Daoy (cell line): ENCODE measurements at places on chromosomes 7 and 10.
A peak's percentile ranks its signal among the peaks of the same experiment; 100 is the strongest.

DNA sequence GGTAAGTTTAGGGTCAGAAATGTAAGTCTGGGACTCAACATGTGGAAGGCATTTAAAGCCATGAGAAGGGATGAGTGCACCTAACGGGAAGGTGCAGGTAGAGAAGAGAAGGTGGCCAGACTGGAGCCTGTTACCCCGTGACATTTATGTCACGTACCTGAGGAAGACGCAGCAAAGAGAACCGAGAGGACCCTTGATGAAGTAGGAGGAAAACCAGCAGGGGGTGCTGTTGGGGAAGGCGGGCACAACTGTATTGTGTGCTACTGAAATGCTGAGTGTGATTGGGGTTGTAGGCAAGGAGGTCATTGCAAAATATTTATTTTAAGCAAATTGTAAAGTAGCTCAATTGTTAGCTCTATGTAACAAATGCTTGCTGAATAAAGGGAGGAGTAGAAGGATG, 338.2 kb upstream of the PRKCQ start:
- DNase-seq, result peak; percentile 33

DNA sequence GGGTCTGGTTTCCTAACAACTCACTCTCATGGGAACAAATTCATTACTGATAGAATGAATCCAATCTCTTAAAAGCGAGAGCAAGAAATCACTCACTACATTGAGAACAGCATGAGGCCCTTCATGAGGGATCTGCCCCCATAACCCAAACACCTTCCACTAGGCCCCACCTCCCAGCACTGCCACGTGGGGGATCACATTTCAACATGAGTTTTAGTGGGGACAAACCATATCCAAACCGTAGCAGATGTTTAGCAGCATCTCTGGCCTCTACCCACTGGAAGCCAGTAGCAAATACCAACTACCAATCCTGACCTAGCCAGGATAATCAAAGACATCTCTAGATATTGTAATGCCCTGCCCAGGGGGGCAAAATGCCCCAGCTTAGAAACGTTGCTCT, 243.9 kb downstream of the ARHGAP21 start:
- DNase-seq, result no peak

GRCh38 chr7:96664793-96665192, 44.9 kb downstream of the SEM1 start:
- DNase-seq, result no peak

DNA sequence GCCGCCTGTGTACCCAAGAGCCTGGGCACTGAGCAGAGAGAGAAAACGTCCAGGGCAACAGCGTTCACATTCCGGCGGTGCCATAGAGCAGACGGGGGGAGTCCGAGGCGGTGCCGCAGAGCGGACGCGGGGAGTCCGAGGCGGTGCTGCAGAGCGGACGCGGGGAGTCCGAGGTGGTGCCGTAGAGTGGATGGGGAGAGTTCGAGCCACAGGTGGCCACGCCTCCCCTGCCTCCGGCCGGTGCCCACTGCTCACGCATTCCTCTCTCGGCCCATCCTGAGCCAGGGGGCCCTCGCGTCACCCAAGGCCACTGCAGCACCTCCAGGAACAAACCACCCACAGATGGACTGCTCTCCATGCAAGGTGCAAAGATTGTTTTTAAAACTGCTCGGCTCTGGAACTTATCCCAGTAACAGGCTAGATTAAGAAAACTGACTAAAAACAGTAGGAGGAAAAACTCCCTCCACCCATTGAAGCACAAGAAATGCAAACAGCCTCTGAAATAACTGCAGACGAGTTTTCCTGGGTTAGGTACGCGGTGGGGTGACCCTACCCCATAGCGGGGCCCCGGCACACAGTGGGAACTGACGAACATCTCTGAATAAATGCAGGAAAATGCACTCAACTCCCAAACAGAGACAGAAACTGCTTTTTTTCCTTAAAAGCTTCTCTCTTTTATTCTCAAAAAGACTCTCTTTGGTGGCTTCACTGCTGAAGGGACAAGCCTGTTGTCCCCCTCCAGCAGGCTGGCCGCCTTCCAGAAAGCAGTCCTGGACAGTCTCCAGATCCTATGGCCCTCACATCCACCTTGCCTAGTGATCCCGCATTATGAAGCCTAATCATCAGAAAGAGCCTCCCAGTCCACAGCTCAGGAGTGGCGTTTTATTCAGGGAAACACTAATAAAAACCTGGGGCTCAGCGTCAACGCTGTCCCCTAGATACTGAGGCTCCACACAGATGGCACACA, 55.9 kb downstream of the DIP2C start:
- no peak for DNase-seq

DNA sequence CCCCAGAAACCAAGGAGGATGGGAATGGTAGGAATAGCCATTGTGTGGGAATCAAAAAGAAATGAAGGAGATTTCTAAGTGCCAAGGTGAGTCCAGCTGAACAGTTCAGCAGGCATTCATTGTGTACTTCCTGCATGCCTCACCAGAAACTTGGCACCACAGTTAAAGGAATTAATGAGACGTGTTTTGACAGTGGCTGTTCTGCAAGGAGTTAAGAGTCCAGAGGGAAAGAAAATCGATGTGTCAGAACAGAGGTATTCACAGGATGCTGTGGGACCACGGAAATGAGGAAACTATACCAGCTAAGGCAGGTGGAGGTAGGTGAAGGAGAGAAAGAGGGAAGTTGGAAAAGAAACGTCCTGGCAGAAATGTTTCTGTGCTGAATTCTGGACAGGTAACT, 78.1 kb downstream of the PRKCQ start:
- DNase-seq, result peak; percentile 41

GRCh38 chr10:8403711-8404371, 349.4 kb downstream of the GATA3 start:
- no peak for DNase-seq

- DNase-seq, result no peak
Observed at GRCh38 chr7:155396661-155397060, 61.3 kb upstream of the EN2 start.

DNA sequence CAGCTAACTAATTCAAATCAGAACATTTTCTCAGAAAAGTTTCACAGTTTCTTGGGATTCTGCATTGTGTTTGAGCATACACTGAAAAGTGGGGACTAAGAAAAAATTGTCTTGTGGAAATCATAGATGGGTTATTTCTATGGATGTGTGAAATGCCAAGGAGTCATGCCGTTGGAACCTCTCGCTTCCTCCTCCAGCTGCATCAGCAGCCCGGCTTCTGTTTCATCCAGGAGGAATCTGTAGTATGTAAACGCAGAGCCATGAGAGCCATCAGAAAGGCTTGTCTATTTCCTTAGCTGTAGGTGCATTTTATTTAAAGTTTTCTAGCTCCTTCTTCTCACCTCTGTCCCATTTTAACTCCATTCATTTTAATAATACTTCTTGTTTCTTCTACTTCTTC, 1144.1 kb downstream of the GATA3 start:
- DNase-seq, result peak; percentile 38

DNA sequence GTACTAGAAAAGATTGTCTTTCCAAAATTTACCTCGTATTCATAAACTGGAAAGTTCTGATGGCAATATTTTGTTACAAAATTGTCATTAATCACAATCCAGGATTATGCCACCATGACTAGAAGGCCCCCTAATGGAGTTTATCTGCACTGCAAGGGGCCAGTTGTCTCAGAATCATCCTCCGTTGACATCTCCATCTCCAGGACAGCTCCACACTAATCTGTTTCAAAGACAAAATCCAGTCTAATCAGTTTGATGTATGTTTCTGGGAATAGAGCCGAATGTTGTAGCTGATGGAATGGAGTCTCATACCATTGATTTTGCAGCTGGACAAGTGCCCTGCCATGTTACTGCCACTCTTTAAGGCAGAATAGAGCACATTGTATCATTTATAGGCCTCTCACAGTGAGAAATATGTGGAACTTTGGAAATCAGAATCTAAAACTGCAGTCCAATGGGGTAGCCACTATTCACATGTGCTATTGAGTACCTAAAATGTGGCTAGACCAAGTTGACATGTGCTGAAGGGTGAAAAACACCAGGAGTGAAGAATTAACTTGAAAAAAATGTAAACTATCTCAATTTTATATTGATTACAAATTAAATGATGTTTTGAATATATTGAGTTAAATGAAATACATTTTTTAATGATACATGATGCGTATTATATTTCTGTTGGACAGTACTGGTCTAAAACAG, 38.3 kb upstream of the TOMM7 start:
- DNase-seq, result no peak
